ENCODE measurements at places on chromosomes 6 and 20.

- DNase-seq: no peak
These were observed 162.7 kb downstream of the SOBP start for GRCh38 chr6:107652526-107653182.

- no peak for DNase-seq
These were observed 7.5 kb downstream of the HMGN4 start for GRCh38 chr6:26545627-26546026.

- DNase-seq: no peak
These were observed 44.0 kb upstream of the MARCKS start for GRCh38 chr6:113813142-113813541.

GRCh38 chr6:107801173-107801886 lies 22.8 kb downstream of the SCML4 start:
- no peak for DNase-seq

GRCh38 chr6:162251257-162251656 lies 476.3 kb downstream of the PRKN start:
- DNase-seq: no peak

GRCh38 chr6:147699140-147699539 lies 190.7 kb downstream of the SAMD5 start:
- no peak for DNase-seq

- DNase-seq: no peak
These were observed 10.2 kb upstream of the ZDHHC14 start for GRCh38 chr6:157370755-157371154.

DNA sequence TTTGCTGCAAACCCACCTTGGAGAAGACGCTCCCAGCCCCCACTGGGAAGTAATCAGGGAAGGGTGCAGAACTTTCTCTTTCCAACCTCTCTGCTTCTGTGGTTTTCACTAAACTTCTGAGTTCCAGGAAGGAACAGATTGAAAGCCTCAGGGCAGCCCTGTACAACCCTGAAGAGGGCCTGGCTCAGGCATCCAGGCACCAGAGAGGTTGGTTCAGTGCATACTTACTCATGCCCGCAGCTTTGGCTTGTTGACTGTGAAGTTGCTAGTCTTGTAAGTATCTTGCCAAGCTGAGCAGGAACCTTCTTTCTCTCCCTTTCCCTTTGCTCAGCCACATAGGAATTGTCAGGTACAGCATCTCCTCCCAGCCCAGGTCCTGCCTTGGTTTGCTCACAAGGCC lies 272.2 kb upstream of the FOXQ1 start:
- no peak for DNase-seq

DNA sequence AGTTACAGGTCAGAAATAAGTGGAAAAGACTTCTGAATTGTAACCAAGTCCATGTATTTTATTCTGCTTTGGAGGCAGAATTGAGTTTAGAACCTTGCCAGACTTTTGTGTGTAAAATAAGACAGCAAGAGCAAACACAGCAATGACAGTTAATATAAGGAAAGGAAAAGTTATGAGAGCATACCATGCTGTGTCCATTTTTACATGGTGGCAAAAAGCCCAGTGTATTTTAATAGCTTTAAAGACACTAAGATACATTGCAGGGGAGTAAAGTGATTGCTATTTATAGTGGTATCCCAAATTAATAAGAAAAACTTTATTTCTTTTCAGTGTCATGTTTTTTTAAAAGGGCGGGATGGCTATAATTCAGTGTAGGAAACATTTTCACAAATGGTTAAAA lies 45.2 kb downstream of the CDC5L start:
- DNase-seq: no peak

GRCh38 chr6:39335780-39336545 lies 13.5 kb upstream of the KCNK16 start:
- no peak for DNase-seq

DNA sequence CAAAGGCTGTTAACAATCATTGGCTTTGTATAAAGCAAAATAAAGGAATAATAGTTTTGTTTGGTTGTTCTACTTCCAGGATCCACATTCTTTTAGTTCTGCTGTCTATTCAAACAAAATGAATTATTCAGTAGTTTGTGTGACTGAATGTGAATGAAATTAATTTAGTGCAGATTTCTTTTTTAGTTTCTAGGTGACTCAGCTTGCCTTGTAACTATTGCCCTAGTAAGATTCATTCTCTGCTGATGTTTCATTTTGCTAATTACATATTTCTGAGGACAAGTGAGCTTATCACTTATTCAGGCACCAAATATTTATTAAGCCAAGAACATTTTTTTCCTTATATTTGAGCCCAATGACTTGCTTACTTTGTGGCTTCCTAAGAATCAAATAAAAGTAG lies 46.5 kb upstream of the RIPOR2 start:
- no peak for DNase-seq

GRCh38 chr6:79665725-79666551 lies 34.8 kb downstream of the SH3BGRL2 start:
- no peak for DNase-seq

GRCh38 chr6:165486183-165487137 lies 176.6 kb downstream of the PDE10A start:
- no peak for DNase-seq

DNA sequence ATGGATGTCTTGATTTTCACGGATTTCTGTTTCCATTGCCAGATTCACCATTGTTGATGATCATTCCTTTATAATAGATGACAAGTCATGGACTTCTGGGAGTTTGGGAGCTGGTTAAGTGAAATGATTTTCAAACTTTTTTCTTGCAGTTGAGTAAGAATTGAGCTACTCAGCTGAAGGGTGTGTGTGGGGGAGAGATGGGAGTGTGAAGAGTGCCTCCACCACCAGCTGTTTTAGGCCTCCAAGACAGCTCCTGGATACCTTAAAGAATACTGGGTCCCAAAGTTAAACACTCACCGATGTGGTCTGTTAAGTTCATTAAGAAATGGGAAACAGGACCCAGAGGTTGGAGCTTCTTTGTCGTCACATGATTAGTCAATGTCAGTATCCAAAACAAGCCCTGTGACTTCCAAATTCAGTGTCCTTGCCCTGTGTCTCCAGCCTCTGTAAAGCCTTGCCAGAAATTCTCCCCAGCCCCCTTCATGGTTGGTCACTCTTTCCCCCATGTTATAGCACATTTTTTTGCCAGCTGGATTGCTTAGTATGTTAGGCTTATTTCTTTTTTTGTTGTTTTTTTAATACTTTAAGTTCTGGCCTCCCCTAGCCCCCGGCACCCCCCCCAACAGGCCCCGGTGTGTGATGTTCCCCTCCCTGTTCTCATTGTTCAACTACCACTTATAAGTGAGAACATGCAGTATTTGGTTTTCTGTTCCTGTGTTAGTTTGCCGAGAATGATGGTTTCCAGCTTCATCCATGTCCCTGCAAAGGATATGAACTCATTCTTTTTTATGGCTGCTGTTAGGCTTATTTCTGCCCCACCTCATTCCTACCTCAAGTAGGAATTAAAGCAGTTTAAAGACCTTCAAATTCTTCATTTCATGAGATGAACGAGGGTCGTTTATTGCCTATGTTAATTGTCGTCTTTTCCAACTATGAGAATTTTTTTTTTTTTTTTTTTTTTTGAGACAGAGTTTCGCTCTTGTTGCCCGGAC lies 26.9 kb downstream of the BICRAL start:
- no peak for DNase-seq

DNA sequence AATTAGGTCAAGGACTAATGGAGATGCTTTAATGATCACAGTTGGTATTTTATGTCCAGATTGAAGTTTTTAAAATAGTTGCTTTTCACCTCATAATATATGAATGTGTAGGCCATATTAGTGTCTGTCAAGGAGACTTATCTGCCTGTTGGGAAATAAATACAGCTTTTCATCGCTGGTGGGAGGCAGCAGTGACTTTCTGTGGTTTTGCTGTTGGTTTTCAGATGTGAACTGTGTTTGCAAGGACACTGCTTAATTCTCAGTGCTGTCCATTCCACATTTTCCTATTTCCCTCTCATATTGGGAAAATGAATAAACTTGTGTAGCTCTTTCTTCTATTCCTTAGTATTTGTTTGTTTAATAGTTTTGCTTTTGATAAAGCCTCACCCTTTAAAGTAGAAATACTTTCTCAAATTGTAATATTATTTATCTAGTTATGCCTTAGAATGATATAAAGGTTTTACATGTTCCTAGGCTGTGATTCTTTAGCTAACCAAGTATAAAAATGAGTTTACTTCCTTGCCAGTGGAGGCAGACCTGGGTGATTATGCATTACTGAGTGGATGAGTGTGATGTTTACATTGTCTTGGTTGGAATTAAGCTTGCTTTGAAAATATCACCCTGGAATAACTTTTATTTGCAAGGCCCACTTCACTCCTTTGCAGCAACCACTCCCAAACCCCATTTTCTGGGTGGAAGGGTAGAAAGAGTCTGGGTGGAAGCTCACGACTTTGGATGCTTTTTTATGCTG lies 3.3 kb downstream of the PLCB4 start:
- DNase-seq: no peak

- no peak for DNase-seq
These were observed 118.8 kb downstream of the FYN start for GRCh38 chr6:111754423-111754822.

DNA sequence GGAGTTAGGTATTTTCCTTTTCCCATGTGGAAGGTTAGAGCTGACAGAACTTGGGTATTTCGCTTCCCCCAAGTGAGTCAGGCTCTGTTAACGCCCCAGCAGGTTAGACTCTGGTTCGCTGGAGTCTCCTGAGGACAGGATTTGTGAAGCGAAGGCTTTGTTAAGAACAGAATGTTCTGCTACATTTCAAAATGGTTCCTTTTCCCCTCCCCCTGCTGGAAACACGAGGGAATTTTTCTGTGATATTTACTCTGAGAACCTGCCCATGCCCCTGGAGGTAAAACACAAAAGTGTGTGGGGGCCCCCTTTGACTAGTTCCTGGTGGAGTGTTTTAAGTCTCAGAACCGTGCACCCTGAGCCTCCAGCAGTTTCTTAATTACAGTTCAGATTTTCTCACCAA lies 731.4 kb upstream of the CITED2 start:
- DNase-seq: no peak

DNA sequence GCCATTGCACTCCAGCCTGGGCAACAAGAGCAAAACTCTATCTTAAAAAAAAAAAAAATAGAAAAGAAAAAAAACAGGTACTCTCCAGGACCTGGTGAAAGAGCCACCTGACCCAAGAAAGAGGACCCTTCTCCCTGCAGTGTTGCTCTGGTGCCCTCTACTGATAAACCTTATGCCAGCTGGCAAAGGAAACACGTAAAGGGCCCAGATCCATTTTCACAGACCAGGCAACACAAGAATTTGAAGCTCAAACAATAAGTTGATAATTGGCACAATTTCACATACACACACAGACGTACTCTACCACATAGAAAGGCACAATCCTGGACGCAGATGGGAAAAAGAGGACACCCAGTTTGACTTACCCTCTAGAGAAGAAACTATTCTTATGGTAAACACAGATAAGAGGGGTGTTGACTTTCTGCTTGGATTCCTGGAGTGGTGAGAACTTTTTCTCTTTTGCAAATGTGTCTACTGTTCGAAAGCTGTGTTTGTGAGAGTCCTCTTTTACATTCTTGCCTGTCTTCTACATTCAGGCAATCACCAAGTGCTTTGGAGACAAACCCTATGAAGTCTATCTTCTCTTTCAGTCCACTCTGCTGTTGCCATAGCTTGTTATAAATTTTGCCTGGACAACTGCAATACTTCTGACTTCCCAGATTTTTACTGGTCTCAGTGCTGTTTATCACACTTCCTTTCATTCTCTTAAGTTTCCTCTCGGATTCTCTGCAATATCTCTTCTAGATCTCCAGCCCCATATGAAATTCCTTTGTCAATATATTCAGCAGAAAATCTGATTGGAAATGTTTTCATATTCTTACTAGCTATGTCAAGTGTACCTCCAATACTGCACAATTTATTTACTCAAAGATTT lies 6.4 kb upstream of the SNRPB start:
- no peak for DNase-seq

DNA sequence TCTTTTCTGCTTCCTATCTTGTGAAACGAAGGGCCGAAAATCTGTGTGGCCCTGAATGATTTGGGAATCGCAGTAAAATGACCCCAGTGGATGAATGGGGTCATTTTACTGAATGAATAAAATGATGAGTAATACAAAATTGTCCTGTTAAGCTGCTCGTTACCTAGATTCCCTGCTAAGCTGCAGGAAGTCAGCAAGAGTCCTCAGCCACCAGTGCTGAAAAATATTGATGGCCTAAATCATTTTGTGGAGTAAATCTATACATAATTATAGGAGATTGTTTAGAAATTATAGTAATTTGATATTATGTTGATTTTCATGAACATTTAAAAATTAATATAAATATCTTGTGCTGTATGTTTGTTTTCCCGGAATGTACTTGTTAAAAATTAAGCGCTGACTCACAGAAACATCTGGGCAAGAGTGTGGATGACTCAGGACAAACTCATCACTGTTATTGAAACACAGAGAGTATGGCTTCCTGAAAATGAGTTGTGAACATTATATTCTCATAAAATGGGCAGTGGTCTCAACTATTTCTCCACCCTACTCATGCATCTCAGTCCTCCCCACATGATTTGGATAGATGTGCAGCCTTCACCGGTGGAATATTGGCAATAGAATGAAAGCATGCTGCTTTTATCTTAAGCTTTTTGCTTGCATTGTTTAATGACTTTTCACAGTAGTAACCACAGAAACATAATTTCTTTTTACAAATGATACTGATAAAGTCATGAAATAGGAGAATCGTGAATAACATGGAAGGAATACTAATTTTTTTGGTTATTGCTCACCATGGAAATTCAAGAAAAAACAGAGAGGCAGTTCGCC lies 36.2 kb upstream of the RGS17 start:
- no peak for DNase-seq

DNA sequence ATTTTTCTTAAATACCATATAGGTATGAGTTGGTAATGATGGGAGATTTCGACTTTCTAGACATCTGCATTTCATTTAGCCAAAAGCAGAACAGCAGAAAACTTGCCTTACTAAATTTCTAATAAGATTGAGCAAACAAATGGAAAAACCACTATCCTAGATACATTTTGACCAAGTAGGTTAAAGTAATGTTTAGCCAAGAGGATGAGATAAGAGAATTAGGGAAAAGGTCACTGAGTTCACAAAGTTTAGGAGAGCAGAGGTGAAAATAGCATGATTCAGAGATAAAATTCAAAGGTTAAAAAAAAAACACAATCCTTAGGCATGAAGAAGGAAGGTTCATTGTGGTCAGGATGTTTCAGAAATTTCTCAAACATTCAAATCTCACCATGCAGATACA lies 450.3 kb downstream of the CD83 start:
- no peak for DNase-seq

GRCh38 chr20:50865114-50865513 lies 66.1 kb downstream of the ADNP start:
- DNase-seq: no peak

GRCh38 chr20:53639128-53639527 lies 45.5 kb upstream of the ZNF217 start:
- no peak for DNase-seq

- DNase-seq: no peak
These were observed 234.3 kb downstream of the ARHGAP18 start for GRCh38 chr6:129475477-129476247.

- DNase-seq: no peak
These were observed 6.5 kb upstream of the C20orf204 start for GRCh38 chr20:64029293-64030117.

- no peak for DNase-seq
These were observed 25.4 kb upstream of the FOXF2 start for GRCh38 chr6:1363729-1364572.

Measured in GM13976 (cell line).